ENCODE measurements at places on chromosomes 1 and 21. TPM values are rescaled to one million over a fixed set of nuclear protein-coding genes. Genes with fewer than 3 reads are reported as not detected.
A peak's percentile ranks its signal among the peaks of the same experiment; 100 is the strongest.

DNASE2B gene
- 0.84 TPM for polyA plus RNA-seq

RGS4 gene
- polyA plus RNA-seq: 0.17 TPM

ATP1A2 gene
- 52.5 TPM for polyA plus RNA-seq

CD1B gene
- polyA plus RNA-seq: not detected

IPP gene
- polyA plus RNA-seq: 2.5 TPM

HAO2 gene
- polyA plus RNA-seq: not detected

S100A3 gene
- polyA plus RNA-seq: 3.4 TPM

DNA sequence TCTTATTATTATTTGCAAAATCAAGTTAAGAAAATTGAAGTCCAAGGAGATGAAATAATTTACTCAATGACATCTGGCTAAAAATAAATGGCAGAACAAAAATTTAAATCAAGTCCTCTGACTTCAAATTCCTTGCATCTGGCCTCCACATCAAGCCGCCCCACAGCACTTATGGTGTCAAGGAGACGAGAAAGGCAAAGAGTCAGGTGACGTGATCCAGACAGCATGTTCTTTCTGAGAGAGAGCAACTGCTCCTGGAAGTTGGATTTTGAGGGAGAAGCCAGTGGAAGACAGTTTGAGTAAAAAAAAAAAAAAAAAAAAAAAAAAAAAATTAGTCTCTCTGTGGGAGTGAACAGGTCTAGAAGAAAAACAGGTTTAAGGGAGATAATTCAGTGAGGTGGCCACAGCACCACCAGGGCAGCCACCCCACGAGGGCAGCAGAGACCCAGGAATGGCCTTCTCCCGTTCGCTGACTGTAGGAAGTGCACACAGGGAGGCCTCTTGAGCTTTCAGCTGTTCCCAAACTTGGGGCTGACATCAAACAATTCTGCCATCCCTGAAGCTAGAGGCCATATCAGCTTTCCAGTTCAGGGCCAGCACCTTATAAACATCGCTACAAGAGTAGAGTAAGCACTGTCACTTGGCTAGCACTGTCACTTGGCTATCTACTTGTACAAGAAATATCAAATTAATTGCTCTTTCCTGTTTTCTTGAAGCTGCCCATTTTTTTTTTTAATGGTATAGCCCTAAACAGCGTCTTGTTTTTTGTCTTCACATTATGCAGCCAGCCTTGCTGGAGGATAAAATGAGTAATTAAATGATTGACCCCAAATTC is 7.8 kb downstream of the C1orf162 start:
- H3K27ac ChIP-seq: peak overlapping the region; percentile 13
- H3K4me1 ChIP-seq: peaks cover 8% of the 10 kb centered on the region
- no peaks in the 10 kb centered on the region for H3K27me3 ChIP-seq
- peaks cover 20% of the 10 kb centered on the region for H3K36me3 ChIP-seq

GRCh38 chr1:81510701-81511100 is 290.0 kb upstream of the ADGRL2 start:
- H3K27ac ChIP-seq: no peak overlapping the region
- no peaks in the 10 kb centered on the region for H3K36me3 ChIP-seq
- DNase-seq: no peak
